Stimulated activated CD4-positive, alpha-beta T cell treated with anti-CD3 and anti-CD28 coated beads, Interleukin-1b, Interleukin-23, amount 100 ng/mL, for 1 hour (primary cell): ENCODE measurements at places on chromosomes 7 and 10.

DNA sequence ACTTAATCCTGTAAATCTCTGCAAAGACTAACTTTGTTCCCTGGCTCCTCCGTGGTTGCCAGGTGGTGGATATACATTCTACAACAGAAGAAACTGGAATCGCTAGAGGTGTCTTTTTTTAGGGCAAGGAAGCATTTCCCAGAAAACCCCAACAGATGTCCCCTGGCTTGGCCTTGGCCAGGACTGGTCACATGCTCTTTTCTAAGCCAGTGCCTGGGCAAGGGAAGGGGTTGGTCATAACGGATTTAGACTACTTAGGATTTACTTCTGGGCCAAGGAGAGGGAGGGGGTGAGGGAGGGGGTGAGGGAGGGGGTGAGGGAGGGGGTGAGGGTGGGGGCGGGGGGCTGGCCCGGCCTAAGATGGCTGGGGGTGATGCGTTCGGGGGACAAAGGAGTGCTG lies 105.7 kb downstream of the SNX10 start:
- DNase-seq: no peak

- DNase-seq: no peak
Measured at GRCh38 chr7:99707096-99707495, 27.3 kb upstream of the CYP3A5 start.

GRCh38 chr7:44261240-44261639 lies 60.5 kb downstream of the YKT6 start:
- no peak for DNase-seq

- DNase-seq: no peak
Measured at GRCh38 chr10:59064080-59064692, 112.3 kb upstream of the PHYHIPL start.

GRCh38 chr10:54372179-54372578 lies 428.9 kb downstream of the PCDH15 start:
- DNase-seq: no peak

- no peak for DNase-seq
Measured at GRCh38 chr7:15602236-15602635, 40.4 kb upstream of the AGMO start.

- no peak for DNase-seq
Measured at GRCh38 chr7:99806839-99807478, 20.9 kb upstream of the CYP3A43 start.

DNA sequence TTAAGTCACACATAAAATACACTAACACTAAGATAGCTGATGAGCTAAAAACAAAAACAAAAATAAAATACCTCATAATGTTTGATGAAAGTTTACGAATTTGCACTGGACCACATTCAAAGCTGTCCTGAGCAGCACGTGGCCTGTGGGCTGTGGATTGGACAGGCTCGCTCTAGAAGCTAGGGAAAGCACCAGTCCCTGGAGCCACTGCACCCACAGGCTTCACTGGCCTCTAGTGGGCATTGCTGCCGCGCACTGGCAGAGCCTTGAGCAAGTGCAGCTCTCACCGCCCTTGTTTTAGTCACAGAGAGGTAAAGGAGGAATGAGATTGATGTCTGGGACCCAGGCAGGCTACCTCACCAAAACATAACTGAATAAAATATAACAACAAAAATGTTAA lies 67.6 kb downstream of the PAX2 start:
- DNase-seq: no peak

DNA sequence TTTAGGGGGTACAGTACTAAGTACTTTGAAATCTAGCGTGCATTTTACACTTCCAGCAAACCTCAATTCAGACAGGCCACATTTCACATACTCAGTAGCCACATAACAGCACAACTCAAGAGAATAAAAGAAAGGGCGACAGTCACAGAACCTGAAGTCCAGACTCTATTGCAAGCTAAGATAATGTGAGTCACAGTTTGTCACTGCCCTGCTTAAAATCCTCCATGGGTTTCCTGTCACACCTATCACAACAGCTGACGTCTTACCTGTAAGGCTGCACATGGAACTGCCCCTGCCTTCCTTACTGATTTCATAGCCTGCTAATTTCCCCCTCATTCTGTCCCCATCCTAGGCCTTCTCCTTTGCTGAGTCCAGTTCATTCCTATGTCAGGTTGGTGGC lies 16.1 kb upstream of the CDK14 start:
- DNase-seq: no peak

DNA sequence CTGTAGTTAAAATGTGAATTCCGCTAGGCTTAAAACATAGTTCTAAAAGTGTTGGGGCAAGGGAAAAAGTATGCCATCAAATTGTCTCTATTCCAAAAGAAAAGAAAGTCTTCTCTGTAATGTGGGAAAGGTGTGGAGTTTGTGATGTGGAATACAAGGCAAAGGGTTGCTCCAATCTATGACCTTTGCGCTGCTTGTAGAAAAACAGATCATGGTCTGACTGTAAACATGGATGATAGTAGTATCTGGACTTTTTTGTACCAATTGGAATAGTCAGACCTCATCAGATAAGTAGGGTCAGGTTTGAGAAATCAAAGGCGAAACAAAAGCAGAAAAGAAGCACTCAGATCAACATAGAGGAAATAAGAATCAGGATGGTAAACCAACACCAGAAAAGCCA lies 372.3 kb downstream of the TFEC start:
- no peak for DNase-seq

DNA sequence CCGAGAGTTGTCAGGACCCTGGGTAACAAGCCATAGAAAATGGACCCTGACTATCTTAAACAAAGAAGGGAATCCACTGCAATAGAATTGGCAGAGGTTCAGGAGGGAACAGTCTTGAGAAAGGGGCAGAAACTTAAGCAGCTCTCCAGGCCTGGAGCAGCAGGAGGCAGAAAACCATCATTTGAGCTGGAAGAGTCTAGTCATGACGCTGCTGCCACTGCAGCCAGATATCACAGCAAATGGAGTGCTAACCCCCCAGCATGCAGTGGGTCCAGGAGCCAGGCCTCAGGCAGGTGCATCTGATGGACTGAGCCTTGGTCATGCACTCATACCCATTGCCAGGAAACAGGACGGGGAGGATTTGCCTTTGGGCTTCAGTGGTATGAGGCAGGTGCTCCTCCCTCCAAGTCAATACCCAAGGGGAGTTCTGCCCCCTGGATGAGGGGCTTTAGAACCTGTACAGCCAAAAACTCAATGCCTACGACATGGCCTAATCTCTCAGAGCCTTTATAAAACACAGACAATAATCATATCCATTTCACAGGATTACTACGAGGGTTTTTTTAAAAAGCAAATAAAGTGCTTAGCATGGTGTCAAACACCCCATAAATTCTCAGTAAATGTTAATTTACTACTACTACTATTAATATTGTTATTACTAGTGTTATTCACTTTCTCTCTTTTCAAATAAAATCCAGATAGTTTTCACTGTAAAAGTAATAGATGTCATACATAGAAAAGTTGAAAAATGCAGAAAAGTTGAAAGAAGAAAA lies 30.7 kb downstream of the DUSP5 start:
- no peak for DNase-seq

- no peak for DNase-seq
Measured at GRCh38 chr7:122515404-122515803, 183.5 kb downstream of the RNF133 start.

- DNase-seq: no peak
Measured at GRCh38 chr7:106165337-106165736, 53.2 kb upstream of the SYPL1 start.

DNA sequence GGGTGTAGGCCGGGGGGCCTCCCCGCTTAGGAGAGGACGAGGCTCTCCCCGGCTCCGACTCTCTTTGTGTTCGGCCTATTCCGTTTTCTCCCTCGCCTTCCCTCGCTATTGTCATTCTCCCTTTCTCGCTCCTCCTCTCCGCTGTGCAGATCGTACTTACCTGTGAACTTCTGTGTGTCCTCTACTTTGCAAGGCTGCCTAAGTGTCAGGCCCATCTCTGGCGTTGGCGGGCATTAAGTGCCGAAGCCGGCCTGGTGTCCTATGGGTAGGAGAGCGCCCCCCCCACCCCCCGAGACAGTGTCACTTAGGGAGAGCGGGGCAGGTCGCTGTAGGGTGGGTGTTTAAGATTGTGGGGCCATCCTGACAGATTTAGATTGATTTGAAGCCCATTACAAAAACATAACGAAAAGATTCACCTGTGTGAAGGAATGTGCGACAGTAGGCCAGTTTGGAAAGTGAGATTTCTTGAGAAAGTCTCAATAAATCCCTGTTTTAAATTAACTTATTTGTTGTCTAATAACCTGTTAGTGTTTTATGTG lies 579 bp downstream of the RBM33 start:
- DNase-seq: peak; percentile 4

- no peak for DNase-seq
Measured at GRCh38 chr10:70254778-70255328, 21.6 kb upstream of the PPA1 start.

- DNase-seq: no peak
Measured at GRCh38 chr10:101308051-101308450, 45.9 kb upstream of the BTRC start.

DNA sequence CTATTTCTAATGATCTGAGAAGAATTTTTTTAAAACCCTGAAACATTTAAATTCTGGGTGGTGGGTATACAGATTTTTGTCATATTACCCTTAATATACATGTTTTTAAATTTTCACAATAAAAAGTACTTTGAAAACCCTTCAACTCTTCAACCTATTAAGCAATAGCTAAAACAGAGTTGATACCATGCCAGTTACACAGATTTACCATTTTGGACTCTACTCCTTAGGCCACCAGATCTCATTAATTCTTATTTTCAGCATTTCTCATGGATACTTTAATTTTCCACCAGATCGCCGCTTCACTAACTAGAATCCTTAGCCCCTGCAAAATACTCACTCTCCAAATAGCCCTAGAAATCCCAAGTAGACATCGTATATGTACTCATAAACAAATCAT lies 12.7 kb upstream of the COL28A1 start:
- no peak for DNase-seq

DNA sequence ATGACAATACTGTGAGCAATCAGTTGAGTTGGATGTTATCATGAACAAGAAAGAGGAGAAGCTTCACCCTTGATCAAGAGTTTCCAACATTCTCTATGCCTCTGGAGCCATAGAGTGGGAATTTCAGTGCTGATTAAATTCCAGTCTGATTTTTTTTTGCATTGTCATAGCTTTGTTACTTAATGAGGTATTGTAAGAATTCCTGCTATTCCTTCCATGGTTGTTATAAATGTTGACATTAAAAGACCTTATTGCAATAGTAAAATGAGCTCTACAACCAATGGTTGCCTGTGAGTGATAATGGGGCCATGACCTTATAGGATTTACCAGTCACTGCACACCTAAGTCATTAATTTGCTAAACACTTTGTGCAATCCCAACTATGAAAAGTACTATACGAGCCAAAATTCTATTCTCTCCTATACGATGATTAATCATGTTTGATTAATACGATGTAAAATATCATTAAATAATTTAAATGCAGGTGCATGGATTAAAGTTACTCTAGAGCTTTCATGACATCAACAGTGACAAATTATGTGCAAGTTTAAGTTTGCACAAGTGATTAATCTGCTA lies 353.2 kb upstream of the KLF6 start:
- DNase-seq: no peak

DNA sequence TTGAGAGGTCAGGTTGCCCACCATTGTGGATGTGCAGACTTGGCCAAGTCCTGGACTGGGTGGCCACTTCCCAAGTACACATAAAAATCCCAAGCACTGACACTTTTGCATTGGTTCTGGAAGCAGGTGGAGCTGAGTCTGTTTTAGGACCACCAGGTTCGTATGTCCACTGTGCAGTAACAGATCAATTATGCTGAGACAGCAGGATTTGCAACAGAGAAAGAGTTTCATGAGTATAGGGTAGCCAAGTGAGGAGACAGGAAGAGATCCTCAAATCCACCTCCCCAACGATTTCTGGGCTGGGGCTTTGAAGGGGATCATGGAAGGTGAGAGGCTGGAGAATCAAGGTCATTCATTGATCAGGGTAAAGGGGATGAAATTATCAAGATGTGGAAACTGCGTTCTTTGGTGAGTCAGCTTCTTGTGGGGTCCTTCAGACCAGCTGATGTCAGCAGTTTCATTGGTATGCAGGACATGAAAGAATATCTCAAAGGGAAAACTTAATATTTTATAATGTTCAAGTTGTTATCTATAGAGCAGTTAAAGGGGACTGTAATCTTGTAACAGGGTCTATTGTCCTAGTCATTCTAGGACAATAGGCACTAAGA lies 277.7 kb downstream of the GALNT17 start:
- no peak for DNase-seq

GRCh38 chr7:110521357-110521911 lies 569.5 kb upstream of the LRRN3 start:
- DNase-seq: no peak

DNA sequence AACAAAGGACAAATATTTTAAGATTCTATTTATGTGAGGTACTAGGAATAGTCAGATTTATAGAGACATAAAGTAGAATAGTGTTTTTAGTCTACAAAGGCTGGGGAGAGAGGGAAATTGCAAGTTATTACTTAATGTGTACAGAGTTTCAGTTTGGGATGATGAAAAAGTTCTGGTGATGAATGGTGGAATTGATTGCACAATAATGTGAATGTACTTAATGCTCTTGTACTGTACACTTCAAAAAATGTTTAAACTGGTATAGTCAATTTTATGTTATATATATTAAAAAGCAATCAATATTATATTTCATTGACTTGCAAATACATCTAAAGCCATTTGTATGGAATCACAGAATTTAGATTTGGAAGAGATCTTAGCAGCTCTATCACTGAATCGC lies 213.4 kb downstream of the PPP1R3A start:
- no peak for DNase-seq
